ENCODE measurements at places on chromosomes 1 and 21. TPM values are rescaled to one million over a fixed set of nuclear protein-coding genes. Genes with fewer than 3 reads are reported as not detected.

C1orf35 gene
- polyA plus RNA-seq, result 36.2 TPM

SPRR3 gene
- 8.2 TPM for polyA plus RNA-seq

FCRL1 gene
- not detected for polyA plus RNA-seq

S100B gene
- 1.1 TPM for polyA plus RNA-seq

ST6GALNAC3 gene
- 1.3 TPM for polyA plus RNA-seq

EPHA10 gene
- 0.05 TPM for polyA plus RNA-seq

LRRC53 gene
- polyA plus RNA-seq, result not detected

DNASE2B gene
- polyA plus RNA-seq, result not detected

DNA sequence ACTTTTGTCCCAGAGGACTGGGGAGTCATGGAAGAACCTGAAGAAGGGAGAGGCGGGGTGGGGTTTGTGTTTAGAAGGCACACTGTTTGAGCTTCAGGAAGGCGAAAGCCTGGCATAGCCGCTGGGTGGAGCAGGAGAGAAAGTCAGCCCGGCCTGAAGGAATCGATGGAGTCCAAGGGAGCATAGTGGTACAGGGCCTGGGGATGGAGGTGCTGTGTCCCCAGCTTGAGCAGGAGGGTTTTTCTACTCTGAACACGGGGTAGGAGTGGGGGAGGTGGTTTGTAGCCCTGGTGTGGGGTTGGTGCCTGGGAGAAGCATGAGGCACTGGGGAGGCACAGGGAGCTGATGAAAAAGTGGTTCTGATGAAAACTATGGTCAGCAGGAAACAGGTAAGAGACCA lies 4.7 kb upstream of the CCDC24 start:
- no peak for DNase-seq

- no peak for DNase-seq
These were observed 21.9 kb downstream of the KIAA1614 start for GRCh38 chr1:180934563-180934962.

- DNase-seq, result peak; percentile 83
These were observed 45.9 kb downstream of the SPSB1 start for GRCh38 chr1:9338397-9339246.

DNA sequence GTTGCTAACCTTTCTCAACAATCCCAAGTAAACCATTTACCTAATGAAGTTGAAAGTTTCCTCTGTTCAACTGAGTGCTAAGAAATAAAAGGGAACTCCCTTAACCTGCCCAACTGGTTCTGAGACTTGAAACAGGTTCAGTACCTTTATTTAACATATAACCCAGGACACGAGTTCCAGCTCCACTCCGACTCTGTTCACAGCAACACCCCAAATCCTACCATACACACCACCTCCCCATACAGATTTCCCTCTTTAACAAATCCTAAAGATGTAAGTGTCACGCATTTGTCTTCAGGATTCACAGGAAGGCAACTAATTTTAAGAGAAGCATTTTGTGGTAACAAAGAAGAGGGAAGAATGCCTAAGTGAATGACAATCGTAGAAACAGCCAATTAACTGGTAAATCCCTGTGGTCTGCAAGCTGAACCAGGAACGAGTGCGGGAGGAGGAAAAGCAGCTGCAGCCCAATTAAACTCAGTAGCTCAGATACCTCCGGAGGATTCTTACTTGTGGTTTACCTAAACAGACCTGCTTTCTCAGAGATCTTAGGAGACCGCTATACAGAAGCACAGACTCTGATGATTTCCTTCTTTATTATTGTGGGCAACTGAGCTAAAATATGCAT lies 134.5 kb upstream of the MAGI3 start:
- no peak for DNase-seq

DNA sequence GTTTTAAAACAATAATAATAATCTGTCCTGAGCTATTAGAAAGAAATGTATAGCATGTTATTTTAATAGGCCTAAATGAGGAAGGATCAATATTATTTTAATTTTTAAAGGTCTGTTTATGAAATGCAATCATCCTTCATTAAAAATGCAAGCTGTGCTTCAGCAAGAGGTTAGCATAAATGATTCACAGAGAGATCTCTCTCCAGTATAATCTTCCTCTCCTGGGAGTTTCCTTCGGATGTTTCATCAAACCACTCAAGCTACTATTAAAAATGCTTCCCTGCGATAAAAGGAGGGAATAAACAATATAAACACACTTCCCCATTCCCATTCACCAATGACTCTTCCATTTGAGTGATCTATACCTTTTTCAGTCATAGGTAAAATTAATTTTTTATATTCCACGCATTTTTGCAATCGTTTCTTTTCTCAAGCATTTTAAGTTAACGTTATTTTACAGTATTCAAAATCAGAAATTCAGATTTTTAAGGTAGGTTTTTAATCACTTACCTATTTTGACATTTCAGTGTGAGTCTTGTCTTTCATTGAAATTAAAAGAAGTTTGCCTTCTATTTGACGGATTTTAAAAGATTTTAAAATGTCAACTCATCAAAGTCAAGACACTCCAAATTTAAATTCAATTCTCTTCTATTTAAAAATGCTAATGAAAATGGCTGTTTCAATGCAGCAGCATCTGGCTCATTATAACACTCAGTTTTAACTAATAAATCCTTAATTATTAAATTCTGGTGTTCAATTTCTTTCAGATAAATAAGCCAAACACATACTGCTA lies 64.3 kb downstream of the RERE start:
- no peak for DNase-seq

DNA sequence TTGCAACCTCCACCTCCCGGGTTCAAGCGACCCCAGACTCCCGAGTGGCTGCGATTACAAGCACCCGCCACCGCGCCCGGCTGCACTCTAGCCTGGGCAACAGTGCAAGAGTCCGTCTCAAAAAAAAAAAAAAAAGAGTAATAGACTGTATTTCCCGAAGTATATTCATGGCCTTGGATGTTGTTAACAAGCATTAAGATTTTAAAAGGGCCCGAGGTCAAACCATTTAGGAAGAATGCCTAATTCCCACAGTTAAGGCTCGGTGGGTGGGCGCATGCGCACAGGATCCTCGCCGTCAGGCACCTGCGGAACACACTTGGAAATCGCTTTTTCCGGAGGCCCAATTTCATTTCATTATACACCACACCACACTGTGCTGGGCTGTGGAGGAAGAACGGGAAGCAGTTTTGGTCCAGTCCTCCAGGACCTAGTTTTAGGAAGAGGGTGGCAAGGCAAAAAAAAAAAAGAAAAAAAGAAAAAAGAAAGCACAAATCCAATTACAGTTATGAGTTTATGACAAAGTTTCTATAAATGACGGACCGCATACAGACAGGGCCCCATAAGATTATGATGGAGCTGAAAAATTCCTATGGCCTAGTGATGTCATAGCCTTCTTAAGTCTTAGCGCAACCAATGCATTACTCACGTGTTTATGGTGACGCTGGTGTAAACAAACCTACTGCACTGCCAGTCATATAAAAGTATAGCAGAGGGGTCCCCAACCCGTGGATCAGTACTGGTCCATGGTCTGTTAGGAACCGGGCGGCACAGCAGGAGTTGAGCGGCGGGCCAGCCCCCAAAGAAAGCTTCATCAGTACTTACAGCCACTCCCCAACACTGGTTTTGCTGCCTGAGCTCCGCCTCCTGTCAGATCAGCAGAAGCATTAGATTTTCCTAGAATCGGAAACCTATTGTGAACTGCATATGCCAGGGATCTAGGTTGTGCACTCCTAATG lies 38.2 kb downstream of the H3-3A start:
- no peak for DNase-seq

DNA sequence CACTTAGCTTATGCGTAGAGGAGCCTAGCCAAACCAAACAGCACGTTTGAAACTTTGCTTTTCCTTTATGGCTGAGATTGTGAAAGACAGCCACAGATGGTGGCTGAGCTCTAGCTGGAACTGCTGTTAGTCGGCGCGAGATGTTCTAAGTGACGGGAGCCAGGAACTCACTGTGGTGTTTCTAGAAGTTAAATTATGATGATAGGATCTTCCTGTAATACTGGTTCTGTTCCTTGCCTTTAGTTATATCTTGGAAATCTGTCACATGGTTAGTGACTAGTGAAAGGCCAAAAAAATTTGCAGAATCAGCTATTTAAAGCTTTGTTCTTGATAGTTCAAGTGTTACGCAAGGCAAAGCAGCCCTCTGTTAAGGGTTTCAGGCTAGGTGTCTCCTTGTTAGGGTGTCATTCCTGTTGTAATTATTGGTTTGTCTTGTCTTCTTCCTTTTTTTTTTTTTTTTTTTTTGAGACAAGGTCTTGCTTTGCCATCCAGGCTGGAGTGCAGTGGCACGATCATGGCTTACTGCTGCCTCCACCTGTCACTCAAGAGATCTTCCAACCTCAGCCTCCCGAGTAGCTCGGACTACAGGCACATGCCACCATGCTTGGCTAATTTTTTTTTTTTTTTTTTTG lies 22.6 kb downstream of the AK4 start:
- DNase-seq, result peak; percentile 62

- DNase-seq, result no peak
These were observed 122.3 kb upstream of the BACE2 start for GRCh38 chr21:41045534-41046268.

DNA sequence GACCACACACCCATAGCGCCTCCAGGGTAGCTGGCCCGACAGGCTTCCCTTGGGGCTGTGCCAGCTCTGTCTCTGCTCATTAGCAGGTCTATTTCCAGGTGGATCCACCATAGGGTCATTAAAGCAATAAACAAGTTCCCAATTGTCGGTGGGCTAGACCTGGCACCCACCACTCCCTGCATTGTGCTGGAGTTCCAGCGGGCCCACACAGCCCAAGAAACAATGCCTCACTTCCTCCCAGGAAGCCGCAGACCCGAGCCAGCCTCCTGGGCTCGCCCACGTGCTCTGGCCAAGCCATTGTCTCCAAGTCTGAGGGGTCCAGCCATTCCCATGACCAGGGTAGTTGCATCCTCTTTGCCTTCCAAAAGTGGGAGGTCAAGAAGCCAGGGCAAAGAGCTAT lies 27.5 kb upstream of the SOX13 start:
- no peak for DNase-seq

DNA sequence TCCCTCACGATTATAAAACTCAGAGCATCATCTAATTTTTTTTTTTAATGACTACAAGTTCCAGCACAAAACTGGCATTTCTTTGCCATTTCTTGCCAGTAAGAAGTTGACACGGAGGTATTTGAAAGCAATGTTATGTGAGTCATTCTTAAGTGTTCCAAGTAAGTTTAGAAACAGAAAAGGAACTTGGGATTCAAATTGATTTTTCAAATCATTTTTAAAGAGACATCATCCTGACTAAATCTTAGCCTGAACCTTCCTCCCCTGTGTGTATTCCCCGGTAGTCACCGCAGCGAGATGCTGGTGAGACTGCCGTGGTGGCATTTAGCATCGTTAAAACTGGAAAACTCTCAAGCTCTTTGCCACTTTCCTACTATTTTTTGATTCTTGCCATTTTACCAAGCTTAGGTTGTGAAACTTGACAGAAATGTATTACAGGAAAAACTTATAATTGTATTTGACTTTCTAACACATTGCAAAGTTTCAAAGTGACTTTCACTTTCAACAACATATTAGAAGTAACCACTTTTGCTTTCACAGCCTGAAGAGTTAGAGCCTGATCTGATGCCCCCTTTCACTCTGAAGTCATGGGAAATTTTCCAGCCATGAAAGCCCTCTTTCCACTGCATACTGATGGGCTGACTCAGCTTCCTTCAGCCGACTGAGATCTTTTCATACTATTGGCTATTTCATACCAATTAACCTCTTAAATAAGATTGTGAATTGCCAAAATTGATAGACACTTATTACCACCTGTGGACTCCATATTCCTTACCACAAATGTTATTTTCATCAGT lies 61.4 kb downstream of the OLFML2B start:
- no peak for DNase-seq

- no peak for DNase-seq
These were observed 25.4 kb upstream of the TCEA3 start for GRCh38 chr1:23449958-23450357.

GRCh38 chr1:76240316-76240715 lies 165.8 kb downstream of the ST6GALNAC3 start:
- no peak for DNase-seq

- no peak for DNase-seq
These were observed 40.8 kb upstream of the FCER1A start for GRCh38 chr1:159261311-159261710.

- no peak for DNase-seq
These were observed 70.8 kb downstream of the SCCPDH start for GRCh38 chr1:246794828-246795671.

DNA sequence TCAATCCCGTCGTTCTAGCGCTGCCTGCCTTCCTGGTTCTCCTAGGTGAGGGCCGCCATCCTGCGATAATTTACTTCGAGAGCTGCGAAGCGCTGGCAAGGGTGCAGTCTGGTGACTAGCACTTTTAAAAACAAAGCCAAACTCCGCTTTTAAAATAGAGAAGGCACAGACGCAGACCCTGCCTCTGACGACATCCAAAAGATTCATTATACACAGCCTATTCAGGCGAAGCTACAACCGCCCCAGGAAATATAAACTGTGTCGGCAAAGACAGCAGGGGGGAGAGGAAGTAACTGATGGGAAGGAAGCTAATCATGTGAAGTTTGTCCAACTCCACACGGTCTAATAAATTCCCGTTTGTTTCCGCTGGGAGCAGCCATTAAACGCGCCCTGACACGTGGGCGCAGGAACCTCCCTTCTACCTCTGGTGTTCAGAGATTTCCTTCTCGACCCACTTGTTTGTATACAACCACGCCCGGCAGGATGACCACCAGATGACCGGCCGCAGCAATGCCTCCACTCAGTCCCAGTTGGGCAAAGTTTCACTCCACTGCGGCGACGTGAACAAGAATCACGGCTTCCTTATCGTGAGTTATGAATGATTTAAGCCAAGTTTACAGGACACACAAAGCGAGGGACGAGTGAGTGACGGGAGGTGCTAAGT lies 1.3 kb downstream of the GNG12 start:
- DNase-seq, result peak; percentile 84

DNA sequence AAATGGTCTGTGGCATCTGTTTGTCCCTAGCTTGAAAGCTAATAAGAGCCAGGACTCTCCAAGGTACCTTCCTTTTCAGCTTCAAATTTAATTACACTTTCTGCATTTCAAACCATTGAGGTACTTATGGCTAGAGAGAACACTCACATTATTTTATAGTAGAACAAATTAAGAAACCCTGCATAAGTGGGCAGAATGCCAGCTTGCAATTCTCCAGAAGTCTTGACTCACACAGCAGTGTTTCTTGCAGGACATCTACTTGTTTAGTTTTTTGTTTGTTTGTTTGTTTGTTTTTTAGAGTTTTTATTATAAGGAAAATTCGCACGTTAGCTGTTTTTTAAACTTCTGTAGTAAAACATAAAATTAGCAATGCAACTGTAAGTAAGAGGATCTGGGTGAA lies 397.2 kb downstream of the NEGR1 start:
- no peak for DNase-seq

GRCh38 chr1:244730934-244731434 lies 78.1 kb downstream of the DESI2 start:
- no peak for DNase-seq
